CD4-positive, CD25-positive, alpha-beta regulatory T cell (primary cell): ENCODE measurements at places on chromosomes 3 and 15. TPM values are rescaled to one million over a fixed set of nuclear protein-coding genes. Genes with fewer than 3 reads are reported as not detected.

- no peak for DNase-seq
Observed at GRCh38 chr3:64853456-64853855, 165.7 kb upstream of the ADAMTS9 start.

GRCh38 chr3:13358051-13358450, 62.1 kb downstream of the NUP210 start:
- no peak for DNase-seq

DNA sequence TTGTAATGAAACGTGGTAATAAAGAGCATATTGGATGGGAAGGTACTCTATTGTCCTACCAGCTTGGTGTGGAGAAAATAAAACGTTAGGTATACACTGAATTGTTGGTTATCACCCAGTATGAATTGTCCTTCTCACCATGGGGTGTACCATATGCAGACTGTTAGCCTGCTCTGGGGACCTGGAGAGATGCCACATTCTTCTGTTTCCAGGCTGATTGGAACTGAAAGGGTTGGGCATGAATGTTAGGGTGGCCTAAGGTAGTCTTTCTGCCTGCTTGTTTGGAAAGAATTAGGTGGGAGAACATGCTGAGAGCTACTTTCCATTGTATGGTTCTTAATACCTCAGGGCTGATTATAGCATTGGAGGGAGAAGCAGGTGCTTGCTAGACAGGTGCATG, 340.6 kb downstream of the PTPRG start:
- no peak for DNase-seq

The SLC28A2 gene
- not detected for polyA plus RNA-seq

The TP63 gene
- 0.10 TPM for polyA plus RNA-seq

GRCh38 chr3:16868513-16868912, 16.2 kb upstream of the PLCL2 start:
- no peak for DNase-seq

The CAMKV gene
- not detected for polyA plus RNA-seq

DNA sequence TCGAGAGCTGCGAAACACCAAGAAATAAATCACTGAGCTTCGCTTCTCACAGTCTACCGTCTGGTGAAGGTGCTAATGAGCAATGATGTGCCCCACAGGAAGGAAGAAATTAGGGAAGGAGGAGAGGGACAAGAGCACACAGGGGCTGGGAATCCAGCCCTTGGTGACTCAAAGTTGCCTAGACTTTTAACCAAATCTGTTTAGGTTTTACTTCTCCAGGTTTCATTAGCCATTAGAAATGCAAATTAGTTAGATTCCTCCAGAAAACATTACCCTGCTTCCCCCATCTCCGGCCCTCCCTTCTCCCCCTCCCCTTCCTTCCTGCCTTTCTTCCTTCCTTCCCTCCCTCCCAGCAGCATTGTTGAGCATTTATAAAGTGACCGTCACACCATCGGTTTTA, 59.3 kb upstream of the UBE2E1 start:
- no peak for DNase-seq

GRCh38 chr15:31228011-31228484, 98.6 kb upstream of the KLF13 start:
- no peak for DNase-seq

DNA sequence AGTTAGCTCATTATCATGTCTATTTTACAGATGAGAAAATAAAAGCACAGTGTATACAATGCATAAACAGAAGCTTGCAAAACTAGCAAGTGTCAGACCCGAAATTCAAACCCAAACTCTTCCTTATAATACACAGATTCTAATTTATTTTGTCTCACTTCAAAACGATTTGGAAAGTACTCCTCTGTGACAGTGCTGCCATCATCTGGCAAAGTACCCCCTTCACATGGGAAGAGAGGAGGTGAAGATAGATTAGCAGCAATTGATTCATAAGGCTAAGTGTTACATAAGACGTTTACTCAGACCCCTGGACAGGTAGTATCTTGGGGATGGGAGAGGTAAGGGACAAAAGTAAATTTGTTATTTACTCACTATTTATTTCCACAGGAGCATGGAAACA, 744.0 kb upstream of the SGO1 start:
- no peak for DNase-seq

DNA sequence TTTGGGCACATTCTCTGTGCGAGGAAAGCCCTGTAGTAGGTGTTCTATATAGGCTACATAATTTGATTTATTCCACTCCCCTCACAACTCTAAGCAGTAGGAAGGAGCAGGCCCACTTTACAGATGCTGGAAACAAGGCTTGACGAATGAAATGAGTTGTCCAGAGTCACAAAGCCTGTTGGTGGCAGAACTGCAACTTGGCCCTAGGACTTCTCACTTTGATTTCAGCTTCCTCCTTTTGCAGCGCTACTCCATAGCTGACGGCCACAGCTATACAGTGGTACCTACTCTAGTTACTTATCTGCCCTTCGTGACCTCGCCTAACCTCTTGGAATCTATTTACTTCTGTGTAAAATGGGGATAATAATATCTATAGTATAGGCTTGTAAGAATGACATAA, 2.5 kb upstream of the IRAK2 start:
- DNase-seq = no peak

GRCh38 chr15:69723404-69724096, 270.9 kb downstream of the RPLP1 start:
- DNase-seq = no peak

GRCh38 chr15:37981775-37982174, 47.3 kb downstream of the TMCO5A start:
- peak; percentile 1 for DNase-seq

GRCh38 chr3:141557961-141558706, 71.3 kb downstream of the RASA2 start:
- no peak for DNase-seq

- DNase-seq = no peak
Observed at GRCh38 chr3:15040844-15041243, 24.3 kb downstream of the MRPS25 start.

DNA sequence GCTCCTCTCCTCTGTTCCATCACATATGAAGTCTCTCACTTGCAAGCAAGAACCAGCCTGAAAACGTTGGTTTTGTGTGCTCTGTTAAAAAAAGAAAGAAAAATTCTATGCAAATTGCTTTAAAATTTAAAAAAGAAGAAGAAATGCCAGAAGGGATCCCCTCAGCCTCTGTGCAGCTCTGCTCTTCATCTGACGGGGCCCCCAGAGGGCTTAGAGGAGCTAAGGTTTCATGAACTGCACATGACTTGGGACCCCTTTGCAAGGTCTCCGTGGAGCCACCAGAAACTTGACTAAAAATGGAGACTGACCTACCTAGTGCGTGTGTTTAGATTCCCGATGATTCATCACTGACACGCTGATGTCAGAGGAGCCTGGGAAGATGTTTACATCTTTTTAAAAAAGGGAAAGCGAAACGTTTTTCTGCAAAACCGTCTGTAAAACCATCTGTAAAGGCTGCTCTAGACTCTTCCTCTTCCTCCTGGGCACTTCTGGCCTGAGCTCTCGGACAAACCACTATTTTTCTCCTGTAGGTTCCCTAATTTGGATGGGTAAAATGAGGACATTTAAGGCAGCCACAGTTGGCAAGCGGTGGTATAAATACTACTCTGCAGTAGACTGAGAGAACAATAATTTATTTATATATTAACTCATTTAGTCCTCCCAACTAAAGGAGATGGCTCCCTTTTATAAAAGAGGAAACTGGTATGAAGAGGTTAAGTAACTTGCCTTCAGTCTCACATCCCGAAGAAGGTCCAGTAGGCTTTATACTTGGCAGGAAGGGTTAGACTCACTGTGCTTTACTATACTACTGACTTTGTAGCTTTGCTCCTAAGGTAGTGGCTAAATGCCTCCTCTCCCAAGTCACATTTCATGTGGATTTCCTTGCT, 67.2 kb upstream of the POLG start:
- no peak for DNase-seq

DNA sequence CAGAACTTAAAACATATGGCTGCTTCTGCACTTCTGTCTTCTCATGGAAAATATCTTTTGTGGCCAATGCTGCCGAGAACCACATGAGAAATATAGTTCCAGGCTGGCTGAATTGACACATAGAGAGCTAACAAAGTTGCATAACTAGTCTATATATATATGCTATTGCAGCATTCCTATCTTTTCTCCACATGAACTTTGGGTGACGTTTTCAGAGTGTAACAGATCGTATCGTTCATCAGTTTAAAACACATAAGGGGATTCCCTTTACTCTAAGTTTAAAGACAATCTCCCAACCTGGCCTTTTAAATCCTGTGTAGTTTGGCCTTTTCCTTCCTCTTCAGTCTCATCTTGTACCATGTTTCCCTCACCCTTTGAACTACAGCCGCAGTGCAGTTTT, 394.2 kb upstream of the CBLB start:
- no peak for DNase-seq

DNA sequence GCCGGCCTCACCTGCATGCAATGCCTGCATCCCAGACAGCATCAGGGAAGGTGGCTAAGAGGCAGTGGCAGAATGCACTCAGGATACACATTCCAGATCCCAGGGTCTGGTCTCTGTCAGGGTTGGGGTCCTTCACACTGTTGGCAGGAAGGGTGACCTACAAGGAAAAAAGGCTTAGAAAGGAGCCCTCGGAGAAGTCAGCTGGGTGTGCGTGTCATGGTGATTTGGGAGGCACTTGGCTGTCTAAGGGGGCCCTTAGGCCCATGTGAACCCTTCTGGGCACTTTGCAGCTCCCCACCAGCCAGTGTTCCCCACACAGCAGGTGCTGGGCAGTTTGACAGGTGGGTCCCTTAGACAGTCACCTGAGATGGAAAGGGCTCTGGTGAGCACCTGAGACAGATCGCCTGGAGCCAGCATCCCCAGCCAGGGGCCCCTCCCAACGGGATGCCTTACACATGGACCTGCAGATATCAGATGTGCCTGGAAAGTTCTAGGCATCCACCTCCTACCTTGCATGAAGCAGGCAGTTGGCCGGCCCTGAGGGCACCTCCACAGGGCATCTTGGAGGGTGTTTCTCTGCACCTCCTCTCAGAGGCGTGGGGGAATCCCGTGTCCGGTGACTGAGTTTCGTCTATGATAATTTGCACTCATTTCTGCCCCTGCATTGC, 131.6 kb downstream of the LRRK1 start:
- DNase-seq = no peak

The GRM2 gene
- polyA plus RNA-seq = not detected

The KLHL25 gene
- polyA plus RNA-seq = 0.76 TPM

The SRGAP3 gene
- polyA plus RNA-seq = 2.0 TPM
